AG09319 (cell line): ENCODE measurements at places on chromosomes 4 and X.

- no peak for DNase-seq
Measured at GRCh38 chr4:54238389-54238788, 9.3 kb downstream of the PDGFRA start.

- DNase-seq, result no peak
Measured at GRCh38 chr4:149183638-149184037, 632.0 kb downstream of the IQCM start.

- no peak for DNase-seq
Measured at GRCh38 chrX:12894074-12895030, 12.1 kb upstream of the TLR8 start.

DNA sequence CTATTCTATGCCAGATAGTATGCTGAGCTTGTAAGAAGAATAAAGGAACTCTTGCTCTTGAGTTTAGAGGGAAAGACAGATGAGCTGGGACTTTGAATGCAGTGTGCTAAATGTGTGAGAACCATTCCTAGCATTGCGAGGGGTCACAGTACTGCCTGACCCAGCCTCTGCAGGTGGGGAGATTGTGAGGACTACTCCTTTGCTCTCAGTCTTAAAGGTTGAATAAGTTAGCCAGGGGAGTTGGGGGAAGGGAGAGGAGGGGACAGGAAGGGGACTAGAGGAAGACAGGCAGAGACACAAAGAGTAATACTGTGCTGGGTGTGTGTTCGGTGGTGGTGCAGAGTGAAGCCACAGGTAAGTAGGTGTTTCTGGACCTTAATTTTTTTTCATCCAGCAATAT is 41.7 kb downstream of the DCUN1D4 start:
- no peak for DNase-seq

DNA sequence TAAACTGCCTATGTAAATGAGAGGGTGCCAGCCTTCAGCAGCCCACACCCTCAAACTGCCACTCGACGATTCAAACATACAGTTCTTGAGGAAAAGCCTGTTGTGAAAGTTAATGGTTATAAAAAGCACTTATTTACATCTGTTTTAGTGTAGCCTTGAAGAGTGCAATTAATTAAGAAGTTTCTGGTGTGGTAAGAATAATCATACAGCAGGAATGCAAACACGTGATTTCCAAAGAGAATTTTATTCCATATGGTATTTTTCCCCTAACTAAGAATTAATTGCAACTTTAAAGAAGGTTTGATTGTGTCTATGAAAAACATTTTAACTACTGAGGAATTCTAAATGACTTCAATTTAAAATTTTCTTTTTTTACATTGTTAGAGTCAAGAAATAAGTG is 176.3 kb upstream of the PITX2 start:
- DNase-seq, result no peak

- no peak for DNase-seq
Measured at GRCh38 chr4:65789805-65790204, 119.5 kb upstream of the EPHA5 start.

DNA sequence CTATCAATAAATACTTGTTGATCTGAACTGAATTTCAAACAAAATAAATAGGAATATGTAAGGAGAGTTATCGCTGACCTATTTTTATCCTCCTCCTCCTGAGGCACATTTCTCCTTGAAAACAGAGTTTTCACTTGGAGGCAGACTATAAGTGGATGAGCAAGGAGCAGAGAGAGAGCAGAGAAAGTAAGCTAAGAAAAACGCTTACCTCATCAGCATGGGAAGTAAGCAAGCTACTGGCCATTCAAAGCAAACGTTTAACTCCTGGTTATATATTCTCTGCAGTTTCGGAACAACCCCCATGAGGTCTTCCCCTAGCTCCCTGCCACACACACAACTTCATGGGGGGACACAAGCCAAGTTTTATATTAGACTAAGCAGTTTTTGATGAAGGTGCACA is 13.2 kb downstream of the ZDHHC9 start:
- no peak for DNase-seq
